ENCODE measurements at places on chromosomes 11 and 22.

- DNase-seq: no peak
These were observed 13.9 kb downstream of the SNX19 start for GRCh38 chr11:130902380-130902779.

DNA sequence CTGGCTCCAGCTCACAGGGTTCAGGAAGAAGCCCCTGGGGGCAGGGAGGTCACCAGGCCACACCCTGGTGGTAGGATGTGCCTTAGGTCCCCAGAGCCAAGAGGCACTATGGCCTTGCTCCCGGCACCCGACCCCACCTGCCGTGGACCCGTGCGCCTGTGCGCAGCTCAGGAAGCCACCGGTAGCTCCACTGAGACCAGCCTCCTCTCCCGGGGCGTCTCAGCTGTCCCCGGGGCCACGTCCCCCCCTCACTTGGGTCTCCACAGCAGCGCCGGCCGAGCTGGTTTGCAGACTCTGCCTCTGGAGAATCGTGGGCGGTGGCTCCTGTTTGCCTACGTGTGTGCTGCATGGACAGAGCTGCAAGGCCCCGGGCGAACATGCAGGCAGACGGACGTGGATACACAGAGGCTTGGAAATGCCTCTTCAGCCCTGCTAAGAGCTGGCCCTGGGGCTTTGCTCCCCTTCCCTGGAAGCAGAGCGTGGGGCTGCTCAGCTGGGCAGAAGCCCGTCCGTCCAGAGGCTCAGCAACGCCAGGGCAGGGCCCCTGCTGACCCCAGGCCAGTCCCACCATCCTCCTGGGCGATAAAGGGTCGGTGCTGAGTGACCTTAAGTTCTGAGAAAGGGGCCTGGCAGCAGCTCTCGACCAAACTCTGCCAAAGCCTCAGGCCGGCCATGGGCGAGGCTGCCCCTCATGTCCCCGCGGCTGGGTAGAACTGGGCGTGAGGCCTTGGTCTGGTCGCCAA lies 15.3 kb upstream of the MUC5B start:
- peak; percentile 53 for DNase-seq

DNA sequence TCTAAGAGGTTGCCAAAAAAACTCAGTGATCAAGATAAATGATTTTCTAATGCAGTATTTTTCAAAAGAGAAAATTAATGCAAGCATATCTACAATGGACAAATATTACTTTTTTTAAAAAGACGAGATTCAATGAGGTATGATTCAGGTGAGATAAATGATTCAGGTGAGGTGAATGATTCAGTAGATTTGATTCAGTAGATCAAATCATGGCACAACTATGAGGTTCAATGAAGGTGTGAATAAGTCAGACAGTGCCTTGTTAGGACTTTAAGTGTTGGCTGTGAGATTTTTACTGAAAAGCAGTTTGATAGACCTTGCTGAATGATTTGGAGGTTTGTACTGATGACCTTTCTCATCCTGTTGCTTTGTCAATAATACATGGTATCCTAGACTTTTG lies 742.2 kb downstream of the NELL1 start:
- no peak for DNase-seq

GRCh38 chr11:61516191-61516590 lies 7.6 kb downstream of the LRRC10B start:
- no peak for DNase-seq

GRCh38 chr22:46536537-46537224 lies 739 bp downstream of the CELSR1 start:
- no peak for DNase-seq

GRCh38 chr11:17154409-17155159 lies 53.2 kb downstream of the PIK3C2A start:
- DNase-seq: no peak

DNA sequence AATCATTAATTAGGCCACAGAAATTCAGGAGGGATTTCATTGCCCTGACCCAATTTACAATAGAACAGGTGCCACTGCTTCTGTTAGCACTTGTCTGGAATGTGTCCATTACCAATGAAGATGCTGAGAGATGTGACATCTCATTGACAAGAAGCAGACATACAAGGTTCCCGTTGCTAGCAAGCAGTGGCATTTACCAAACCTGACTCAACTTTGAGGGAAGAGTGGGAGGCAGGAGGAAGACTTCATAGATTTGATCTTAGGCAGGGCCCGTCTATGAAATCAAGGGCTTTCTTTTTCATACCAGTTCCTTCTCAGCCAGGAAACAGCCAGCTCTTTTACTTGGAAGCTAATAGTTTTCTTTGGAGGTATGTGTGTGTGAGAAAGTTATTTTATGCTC lies 280.2 kb downstream of the NELL1 start:
- DNase-seq: no peak

GRCh38 chr11:133832991-133833897 lies 12.1 kb downstream of the SPATA19 start:
- peak; percentile 74 for DNase-seq

GRCh38 chr11:95070471-95070870 lies 3.8 kb downstream of the SRSF8 start:
- no peak for DNase-seq

DNA sequence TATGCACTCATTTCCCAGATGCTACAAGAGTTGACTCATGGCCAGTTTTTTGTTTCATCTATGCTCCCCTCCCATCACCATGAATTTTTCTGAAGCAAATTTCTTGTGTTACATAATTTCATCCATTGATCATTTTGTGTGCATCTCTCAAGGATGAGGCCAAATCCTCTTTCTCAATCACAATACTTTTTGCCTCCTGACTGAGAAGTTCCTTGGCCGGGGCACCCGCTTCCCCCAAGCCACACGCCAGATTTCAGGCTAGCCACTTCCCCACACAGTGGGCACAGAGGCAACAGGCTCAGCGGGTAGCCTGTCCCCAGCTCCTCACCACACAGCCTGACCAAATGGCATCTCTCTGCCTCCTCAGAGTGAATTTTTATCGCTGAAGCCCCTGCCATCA lies 9.8 kb upstream of the DSCAML1 start:
- DNase-seq: no peak

GRCh38 chr11:65851811-65852507 lies 6.0 kb downstream of the CFL1 start:
- DNase-seq: no peak

GRCh38 chr22:42275176-42275575 lies 4.7 kb upstream of the TCF20 start:
- no peak for DNase-seq

- DNase-seq: no peak
These were observed 22.0 kb downstream of the FAT3 start for GRCh38 chr11:92246630-92247029.

DNA sequence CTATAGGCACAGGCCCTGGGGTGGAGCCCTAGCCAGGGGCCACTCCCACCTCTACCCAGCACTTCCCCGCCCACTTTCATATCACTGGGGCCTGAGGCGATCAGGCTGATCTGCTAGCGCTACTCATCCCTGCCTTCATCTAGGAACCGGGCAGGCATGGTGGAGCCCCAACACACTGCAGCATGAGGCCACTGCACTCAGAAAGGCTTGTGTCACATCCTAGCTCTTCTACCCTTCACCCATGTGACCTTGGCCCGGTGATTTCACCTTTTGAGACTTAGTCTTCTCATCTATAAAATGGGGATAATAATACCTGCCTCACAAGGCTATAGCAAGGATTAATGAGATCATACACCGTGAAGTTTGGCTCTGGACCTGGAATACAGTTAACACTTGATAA lies 18.1 kb upstream of the GDPD5 start:
- no peak for DNase-seq

- DNase-seq: no peak
These were observed 96.0 kb downstream of the COMMD9 start for GRCh38 chr11:36193290-36193619.

DNA sequence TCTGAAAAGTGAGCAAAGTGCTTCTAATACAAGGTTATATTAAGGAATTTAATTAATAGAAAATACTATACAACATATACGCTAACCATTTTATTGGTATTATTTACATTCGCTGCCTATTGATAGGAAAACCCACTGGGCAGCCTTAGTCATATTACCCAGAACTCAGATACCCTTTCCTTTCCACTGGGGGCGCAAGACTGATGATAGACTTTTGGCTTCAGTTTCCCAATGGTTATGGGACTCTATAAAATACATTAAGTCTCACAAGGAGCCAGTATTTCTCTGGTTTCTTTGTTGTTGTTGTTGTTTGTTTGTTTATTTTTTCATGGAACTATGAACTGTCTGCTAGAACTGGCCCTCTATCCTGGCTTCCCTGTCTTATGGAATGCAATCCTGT lies 471.1 kb upstream of the KIRREL3 start:
- DNase-seq: no peak

- DNase-seq: no peak
These were observed 546.0 kb downstream of the BRD1 start for GRCh38 chr22:49281467-49282340.

DNA sequence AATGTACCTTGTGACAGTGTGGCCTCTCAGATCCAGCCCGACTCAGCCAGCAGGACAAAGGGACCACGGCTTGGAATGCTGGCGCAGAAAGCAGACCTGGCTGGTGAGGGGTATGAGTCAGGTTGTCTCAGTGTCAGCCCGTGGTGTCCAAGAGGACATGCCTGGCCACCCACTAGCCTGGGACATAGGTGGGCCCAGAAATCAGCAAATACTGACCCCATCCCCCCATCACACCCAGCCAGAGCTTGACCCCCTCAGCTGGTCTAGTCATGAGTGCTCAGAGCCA lies 4.5 kb downstream of the BANF1 start:
- DNase-seq: no peak

DNA sequence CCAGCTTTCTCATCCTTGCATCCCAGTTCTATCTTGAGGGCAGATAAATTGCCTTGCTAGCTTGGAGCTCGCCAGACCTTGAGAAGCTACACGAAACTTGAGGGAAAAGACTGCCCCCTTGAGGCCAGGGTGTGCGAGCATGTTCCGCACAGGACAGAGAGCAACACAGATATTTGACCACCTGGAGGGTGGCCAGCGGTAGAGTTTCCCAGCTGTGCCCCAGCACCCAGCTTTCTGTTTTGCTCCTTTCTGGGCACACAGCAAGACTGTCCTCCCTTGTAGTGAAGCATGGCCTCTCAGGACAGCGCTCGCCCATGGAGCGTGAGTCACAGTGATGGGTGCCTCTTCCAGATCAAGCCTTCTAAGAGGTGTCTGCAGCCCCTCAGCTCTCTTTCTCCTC lies 23.5 kb downstream of the SPATA19 start:
- DNase-seq: peak; percentile 67

DNA sequence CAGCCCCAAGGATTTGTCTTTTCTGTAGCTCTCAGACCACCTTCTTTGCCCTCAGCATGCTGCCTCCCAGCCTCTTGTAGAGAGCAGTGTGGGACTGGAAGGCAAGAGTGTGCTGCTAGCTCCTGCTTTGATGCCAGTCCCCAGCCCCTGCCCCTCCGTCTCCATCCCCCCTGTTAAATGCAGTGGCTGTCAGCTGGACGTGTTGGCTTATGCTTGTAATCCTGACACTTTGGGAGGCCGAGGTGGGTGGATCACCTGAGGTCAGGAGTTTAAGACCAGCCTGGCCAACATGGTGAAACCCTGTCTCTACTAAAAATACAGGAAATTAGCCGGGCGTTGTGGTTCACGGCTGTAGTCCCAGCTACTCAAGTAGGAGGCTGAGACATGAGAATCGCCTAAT lies 15.5 kb downstream of the SNRPD3 start:
- DNase-seq: no peak

- DNase-seq: no peak
These were observed 378.3 kb downstream of the INSC start for GRCh38 chr11:15493066-15493465.

- no peak for DNase-seq
These were observed 66.9 kb upstream of the TENM4 start for GRCh38 chr11:79507706-79508105.

- no peak for DNase-seq
These were observed 3.8 kb upstream of the WEE1 start for GRCh38 chr11:9569588-9570164.

DNA sequence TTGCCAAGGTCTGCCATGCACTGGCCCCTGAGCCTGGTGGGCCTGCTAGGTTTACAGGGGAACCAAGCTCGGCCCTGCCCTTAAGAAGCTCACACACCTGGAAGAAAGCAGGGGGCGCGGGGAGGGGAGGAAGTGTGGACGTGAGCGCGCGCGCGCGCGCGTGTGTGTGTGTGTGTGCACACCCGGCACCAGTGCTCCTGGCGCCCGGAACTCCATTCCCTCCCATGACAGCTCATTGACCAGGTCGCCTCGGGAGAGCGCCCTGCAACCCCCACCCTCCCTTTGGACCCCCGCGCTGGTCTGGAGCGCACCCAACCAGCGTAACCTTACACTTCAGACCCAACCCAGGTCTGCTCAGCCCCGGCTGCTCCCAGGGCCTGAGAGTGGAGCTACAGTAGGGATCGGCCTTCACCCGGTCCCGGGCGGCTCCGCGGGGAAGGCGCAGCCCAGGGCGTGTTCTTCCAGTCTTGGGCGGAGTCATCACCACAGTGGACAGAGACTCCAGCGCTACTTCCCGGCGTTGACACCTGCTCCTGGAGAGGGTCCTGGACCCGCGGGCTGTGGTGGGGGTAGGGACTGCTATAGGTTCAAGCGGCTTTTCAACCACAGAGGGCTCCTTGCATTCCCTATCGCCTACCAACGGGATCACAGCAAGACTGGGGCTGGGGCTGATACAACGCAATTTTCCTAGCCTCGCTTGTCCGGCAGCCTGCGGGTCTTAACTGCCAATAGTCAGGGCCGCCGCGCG lies 1.5 kb downstream of the GALNT18 start:
- peak; percentile 65 for DNase-seq

- DNase-seq: peak; percentile 72
These were observed 1.5 kb downstream of the IFITM5 start for GRCh38 chr11:297586-298405.

GRCh38 chr22:37823134-37823985 lies at the start of gene GALR3:
Gene GALR3 (plus strand): TSS chr22:37823382. CDS start chr22:37823407, 25 bp downstream.
- no peak for DNase-seq

GRCh38 chr22:29555065-29555644 lies 1.6 kb upstream of the THOC5 start:
- peak; percentile 75 for DNase-seq

DNA sequence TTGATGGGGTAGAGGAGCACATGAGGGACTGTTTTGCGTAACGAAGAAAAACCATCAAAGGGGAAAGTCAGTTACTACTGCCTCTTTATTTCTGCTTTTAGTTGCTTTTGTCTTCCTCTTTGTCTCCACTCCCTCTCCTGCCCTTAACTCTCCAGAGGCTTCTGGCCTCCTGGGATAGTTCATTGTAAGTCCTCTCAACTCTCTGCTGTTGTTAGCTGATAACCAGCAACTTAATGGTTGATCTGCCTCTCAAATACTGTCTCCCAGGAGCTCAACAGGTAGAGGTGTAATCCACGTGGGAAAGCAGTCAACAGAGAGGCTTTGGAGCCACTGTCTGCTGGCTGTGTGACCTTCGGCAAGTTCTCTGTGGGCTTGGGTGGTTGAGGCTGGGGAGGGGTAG lies 47.3 kb downstream of the CCDC81 start:
- DNase-seq: no peak

Data from sciatic nerve (tissue), 2 donors.